Retina (tissue), 1 donor: ENCODE measurements at places on chromosomes 4 and X.

DNA sequence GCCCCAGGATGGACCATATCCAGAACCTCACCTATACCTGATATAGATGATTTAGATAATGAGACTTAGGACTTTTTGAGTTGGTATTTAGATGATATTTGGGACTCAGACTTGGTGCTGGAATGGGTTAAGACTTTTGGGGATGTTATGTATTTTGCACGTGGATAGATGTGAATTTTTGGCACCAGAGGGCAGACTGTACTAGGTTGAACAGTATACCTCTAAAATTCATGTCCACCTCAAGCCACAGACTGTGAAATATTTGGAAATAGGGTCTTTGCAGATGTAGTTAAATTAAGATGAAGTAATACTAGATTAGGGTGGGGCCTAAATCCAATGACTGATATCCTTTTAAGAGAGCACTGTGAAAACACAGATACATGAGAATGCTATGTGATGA lies 15.6 kb downstream of the RBM41 start:
- DNase-seq, result no peak

DNA sequence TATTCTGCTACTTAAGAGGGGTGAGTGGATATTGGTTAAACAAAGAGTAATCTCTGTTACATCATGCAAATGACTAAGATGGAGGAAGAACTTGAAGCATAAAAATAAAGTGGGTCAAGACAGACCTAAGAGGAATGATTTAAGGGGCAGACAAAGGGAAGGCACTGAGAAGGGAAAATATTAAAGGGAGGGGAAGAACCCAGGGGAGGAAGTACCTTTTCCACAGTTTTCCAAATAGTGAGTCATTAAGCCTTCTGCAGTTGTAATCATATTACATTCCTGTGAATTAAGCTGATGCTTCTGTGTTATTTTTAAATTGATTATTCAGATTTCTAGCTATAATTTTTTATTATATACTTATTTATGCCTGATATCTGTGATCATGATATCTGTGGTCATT lies 253.3 kb downstream of the CENPC start:
- DNase-seq, result no peak

- no peak for DNase-seq
These were observed 306.2 kb downstream of the INPP4B start for GRCh38 chr4:142539796-142540482.

GRCh38 chrX:94932278-94932965 lies 1258.4 kb downstream of the FAM133A start:
- DNase-seq, result no peak
